ENCODE measurements at places on chromosomes 7 and 10.

DNA sequence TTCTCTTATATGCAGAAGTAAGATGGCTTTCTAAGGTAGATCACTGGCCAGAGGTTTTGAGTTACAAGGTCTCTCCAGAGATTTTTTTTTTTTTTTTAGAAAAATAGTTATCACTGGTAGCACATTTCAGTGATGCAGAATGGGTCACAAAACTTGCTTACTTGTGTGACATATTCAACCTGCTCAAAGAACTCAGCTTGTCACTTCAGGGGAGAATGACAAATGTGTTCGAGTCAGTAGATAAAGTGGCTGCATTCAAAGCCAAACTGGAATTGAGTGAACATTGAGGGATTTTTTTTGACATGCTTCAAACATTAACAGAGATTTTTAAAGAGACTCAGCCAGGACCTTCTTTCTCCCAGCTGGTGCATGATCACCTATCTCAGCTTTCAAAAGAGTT lies 33.4 kb downstream of the PHTF2 start:
- DNase-seq = no peak

DNA sequence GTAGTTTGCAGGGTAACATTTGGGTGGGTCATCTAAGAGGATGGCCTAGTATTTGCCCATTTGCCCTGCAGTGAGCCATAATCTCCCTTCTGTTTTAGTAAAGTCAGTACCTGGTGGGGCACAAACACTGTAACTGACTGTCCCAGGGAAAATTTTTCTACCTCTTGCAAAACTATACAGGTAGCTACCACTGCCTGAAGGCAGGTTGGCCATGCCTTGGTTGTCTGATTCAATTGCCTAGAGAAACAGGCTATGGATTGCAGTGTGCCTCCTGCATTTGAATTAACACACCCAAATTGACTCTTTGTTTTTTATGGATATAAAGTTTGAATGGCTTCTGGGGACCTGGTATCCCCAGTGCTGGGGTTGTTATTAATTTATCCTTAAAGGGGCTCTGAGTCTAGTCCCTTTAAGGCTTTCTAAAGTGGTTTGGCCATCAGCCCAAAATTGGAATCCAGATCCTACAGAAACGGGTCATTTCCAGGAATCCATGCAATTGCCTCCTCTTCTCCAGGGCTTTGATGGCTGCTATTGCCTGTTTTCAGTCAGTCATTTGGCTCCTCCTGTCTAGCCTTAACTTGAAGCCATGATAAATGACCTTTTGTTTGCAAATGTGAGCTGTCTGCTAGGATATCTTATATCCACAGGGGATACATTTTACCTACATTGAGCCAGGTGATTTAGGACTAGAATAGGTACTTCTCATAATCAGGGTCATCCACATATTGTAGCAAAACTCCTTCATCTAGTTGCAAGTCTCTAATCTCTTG lies 89.1 kb downstream of the STRA8 start:
- DNase-seq = no peak

GRCh38 chr7:80721883-80722615 lies 83.6 kb downstream of the CD36 start:
- DNase-seq = no peak

DNA sequence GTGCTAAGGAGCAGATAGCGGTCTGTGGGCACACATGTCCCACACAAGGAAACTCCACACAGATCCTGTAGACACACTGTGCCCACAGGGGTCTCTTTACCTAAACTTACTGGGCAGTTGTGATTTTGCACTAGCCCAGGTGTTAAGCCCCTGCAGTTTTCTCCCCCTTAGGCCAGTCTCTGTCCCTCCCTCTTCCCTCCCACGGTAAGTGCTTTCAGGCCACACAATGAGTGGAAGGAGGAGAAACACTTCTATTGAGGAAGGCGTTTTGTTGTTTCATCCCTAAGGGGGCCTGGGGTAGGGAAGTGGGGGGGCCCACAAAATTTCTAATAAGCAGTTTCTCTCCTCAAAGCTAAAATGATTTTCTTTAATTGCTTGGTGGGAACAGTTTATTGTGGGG lies 51.4 kb downstream of the FBXW4 start:
- no peak for DNase-seq

GRCh38 chr10:77673101-77673500 lies 35.5 kb upstream of the KCNMA1 start:
- DNase-seq = no peak

DNA sequence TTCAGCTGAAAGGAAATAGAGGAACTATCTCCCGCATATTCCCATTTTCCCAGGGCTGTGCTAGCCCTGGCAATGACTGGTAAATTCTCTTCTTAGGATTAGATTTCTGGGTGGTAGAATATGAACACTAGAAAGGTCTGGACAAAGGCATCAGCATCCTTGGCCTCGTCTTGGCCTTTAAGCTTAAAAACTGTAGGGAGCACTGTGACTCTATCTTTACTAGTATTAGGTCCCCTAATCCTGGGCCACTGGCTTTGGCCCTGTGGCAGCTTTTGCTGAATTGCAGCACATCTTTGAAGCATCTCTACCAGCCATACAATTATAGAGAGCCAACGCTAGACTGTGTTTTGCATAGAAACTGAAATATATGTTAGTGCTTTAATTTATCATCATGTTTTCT lies 41.5 kb upstream of the EBLN1 start:
- no peak for DNase-seq

GRCh38 chr7:114083166-114084001 lies 164.6 kb upstream of the PPP1R3A start:
- DNase-seq = no peak

DNA sequence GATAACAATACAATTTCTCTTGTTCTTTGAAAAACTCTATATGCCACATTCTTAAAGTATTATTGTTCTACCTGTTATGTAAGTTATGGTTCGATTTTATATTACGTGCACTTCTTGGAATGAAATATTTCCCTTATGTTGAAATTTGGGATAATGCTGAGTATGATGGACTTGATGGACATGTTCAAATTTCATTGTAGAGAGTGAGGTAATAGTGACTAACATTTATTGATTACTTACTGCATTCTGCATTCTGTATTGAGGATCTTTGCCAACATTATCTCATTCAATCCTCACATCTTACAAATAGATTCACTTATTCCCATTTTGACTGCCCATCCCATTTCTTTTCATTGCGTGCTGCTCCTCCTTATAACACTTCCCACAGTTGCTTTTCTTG lies 119.7 kb upstream of the GLCCI1 start:
- no peak for DNase-seq

DNA sequence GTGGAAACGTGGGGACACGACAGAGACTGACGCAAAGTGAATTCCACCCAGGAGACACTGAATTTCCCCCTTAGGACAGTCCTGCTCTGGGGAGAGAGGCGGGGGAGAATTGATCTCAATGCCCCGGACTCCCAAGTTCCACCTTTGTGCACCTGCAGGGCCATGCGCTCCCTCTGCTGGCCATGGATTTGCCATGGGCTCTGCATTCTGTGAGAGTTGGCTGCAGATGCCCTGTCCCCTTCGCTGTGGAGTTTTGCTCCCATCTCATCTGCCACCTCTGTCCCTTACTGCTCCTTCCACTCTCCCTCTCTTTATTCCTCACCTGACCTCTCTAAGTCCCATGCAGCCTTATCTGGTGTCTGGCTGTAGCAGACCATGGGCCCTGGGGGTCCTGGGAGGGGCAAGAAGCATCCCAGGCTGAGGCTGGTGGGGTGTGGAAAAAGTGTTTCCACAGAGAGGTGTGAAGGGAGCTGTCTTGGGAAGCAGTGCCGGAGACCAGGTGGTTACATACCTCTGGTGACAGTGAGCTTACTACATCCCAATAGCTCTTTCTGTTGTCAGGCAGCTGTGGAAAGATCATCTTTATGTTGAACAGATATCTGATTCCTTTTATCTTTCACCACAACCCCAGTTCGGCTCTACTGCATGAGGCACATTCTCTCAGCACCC lies 14.3 kb downstream of the GHRHR start:
- no peak for DNase-seq

GRCh38 chr7:157441023-157441399 lies 104.2 kb downstream of the DNAJB6 start:
- no peak for DNase-seq

- no peak for DNase-seq
Measured at GRCh38 chr10:90222372-90222771, 521.0 kb downstream of the KIF20B start.

- DNase-seq = no peak
Measured at GRCh38 chr10:35356725-35357092, 20.4 kb downstream of the CCNY start.

DNA sequence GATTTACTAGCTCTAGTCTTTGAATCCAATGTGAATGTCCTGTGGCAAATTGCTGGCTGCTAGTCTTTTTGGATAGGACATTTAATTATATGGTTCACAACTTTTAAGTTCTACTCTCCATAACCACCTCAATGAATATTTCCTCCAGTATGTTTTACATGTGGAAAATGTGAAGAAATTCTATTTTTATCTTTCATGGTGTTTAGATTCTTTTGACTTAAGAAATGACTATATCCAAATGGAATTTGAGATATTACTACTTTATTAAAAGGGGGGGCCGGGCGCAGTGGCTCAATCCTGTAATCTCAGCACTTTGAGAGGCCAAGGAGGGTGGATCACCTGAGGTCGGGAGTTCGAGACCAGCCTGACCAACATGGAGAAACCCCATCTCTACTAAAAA lies 202.0 kb downstream of the ARL4A start:
- DNase-seq = no peak

DNA sequence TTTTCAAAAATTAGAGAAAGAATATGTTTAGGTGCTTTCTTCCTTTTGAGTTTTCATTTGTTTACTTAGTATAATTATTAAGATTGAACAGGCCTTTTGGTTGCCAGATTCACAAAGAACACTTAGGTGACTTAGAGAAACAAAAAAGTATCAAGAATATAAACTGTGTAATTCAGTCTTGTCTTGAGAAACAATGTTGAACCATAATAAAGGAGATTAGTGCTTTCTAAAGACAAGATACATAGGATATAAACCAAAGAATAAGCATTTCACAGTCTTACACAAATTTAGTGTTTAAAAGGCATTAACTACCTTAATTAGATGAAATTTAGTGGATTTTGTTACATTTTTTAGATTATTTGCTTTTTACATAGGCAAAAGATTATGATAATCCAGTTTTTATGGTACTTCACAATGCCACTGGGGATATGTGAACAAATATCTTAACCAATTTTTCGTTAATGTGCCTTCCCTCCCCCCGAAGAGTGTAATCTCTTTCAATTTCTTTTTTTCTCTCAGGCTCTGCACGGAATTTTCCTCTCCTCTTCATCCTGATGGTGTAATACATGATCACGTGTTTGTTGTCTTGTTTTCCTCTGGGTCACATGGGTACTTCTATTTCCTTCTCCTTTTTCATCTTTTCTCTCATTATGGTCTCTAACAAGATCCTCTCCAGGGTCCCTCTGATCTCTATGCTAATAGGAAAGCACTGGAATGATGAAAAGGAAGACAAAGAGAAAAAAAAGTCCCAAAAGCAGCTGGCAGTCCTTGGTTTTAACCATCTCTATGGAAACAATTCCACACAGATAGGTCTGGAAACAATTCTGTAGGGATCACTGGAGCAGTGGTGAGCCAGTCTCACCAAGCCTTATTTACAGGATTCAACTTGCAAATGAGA lies 3.7 kb upstream of the HNRNPH3 start:
- peak; percentile 62 for DNase-seq

GRCh38 chr10:67259319-67259929 lies 333.6 kb downstream of the LRRTM3 start:
- no peak for DNase-seq

- DNase-seq = no peak
Measured at GRCh38 chr7:38318803-38319416, 45.5 kb upstream of the TARP start.

DNA sequence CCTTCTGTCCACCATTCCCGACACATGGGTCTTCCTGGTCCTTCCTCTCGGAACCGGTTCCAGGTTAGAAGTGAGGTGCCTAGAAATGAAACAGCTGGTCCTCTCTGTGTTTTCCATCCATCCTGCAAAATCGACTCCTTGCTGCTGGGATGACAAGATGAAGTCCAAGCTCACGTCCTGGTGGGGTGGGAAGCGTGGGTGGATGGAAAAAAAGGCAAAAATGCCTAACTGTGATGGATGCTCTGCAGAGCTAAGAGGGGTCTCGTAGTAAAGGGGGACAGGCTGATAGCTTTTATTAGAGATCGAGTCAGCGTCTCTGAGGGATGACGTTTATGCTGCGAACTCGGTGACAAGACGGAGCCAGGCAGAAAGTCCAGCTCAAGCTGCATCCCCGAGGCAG lies 14.1 kb downstream of the CALML5 start:
- DNase-seq = no peak

DNA sequence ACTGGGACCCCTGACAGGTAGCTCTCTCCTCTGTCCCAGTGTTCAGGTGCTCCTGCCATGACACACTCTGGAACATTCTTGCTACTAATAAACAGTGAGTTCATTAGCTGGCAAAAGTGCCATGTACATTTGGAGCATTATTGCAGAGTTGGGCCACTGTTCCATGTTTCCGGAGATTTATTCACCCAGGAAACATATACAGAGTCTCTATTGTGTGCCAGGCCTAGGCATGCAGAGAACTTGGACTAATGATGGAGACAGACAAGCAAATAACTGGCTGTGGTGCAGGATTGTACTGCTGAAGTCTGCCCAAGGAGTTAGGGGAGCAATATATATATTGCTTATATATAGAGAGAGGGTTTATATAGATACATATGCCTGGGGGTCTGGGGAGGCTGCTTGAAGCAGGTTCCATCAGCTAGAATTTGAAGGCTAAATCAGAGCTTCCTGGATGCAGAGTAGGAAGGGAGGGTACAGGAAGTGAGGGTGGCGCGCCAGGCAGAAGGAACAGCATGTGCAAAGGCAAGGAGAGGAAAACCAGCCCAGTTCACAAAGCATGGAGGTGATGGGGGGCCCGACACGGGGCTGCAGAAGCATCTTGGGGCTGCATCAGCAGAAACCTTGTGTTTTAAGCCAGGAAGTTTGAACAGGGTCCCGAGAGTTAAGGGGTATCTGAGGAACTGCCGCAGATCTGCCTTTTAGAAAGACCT lies 22.7 kb upstream of the EEPD1 start:
- no peak for DNase-seq
